Stimulated activated CD8-positive, alpha-beta memory T cell treated with anti-CD3 and anti-CD28 coated beads, Interleukin-4, amount 100 ng/mL, for 1 hour (primary cell): ENCODE measurements at places on chromosomes 11 and 22.

DNA sequence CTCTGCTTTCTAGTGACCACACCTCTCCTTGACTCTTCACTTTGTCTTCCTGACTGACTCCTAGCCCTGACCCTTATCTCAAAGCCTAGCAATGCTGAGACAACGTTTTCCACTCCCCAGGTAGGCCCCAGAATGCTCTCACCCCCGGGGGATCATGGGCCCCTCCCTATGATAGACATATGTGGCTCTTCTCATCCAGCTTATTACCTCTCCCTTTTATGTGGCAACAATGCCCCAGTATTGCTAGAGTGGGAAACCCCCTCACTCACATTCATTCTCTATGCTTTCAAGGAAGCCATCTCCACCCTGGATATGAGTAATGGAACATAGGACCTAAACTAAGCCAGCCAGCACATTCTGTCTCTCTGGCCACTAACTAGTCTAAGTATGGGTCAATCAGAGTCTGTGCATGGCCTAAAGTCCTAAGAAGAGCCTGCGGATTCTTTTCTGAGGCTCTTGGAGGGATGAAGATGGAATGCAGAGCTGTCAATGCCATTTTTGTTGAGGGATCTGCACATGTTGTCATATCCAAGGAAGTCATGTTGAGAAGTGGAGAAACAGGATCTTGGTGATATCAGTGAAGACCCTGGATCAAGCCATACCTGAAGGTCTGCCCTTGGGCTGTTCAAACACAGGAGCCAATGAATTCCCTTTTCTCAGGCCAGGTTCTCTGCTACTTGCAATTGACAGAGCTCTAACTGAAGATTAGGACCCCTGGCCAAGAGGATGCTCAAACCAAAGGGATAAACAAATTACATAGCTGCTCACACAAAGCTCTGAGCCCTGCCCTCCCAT lies 79.8 kb upstream of the GRK3 start:
- no peak for DNase-seq

GRCh38 chr11:134822897-134823296 lies 410.9 kb upstream of the B3GAT1 start:
- DNase-seq, result no peak

- DNase-seq, result no peak
Observed at GRCh38 chr11:112922606-112923005, 38.6 kb upstream of the NCAM1 start.

DNA sequence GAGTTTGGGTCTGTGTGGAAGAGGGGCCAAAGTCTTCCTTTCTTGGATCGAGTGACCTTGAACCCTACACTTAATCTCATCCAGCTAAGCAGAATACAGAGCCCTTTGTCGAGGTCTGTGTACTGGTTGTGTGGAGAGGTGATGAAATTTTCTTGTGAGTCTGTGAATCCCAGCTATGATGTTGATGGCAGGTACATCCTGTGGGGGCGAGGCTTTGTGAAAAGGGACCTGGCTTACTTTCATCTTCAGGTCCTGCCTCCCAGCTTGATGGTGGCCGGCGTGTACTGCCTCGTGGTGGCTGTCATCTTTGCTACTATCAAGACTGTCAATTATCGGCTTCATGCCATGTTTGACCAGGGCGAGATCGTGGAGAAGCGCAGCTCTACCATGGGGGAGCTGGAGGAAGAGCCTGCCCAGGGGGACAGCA lies 1.0 kb downstream of the PCNX3 start:
- no peak for DNase-seq

- DNase-seq, result no peak
Observed at GRCh38 chr11:134445601-134446325, 33.7 kb upstream of the B3GAT1 start.

GRCh38 chr11:123034597-123034996 lies 27.3 kb downstream of the HSPA8 start:
- no peak for DNase-seq

DNA sequence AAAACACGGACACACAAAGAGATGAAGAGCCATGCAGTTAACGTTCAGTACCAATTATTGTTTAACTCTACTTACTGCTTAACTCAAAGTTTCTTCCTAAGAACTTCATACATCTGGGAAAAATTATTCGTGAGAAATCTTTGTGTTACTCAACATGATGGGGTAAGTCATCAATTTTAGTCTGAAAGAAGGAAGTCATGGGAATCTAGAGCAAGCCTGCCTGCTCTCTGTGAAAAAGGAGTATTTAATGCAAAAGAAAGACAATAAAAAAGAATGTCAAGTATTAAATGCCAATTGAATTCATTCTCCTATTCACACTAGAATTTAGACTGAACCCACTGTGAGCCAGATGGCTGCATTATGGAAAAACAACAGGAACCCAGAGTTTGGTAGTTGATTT lies 16.0 kb downstream of the TMEM123 start:
- no peak for DNase-seq

- DNase-seq, result no peak
Observed at GRCh38 chr11:118438314-118438931, 2.1 kb downstream of the KMT2A start.

DNA sequence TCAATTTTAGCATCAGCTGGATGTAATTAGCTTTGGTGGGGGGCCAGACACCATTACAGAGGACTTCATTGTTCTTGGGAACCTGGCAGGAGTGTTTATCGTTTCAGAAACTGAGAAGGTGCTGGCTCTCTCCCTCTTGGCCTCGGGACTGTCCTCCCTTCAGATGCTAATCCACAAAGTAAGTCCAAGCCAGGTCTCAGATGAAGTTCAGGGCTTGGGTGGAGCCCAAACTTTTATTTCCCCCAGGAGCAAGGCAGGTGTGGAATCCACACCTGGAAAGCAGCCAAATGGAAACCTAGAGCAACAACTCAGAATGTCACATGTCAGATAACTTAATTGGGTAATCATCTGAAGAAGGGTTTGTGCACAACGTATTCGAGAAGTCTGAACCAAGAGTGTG lies 119.2 kb downstream of the ME3 start:
- DNase-seq, result no peak

DNA sequence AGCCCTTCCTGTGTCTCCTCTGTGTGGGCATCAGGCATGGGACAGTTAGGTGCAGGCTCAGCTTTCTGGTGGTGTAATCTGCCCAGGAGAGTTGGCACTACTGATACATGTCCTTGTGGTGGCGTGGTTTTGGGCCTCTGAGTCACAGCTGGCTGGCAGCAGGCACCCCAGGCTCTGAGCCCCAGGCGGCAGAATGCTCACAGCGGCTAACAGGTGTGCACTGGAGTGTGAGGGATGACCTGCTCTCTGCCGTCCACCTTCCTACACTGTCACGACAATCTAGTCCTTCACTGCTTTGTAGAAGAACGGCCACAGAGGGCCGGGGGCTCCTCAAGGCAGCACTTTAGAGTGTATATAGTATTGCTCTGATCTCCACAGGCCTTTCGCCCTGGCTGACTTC lies 100.3 kb upstream of the PITPNB start:
- no peak for DNase-seq
